ENCODE measurements at places on chromosomes 1 and 21. TPM values are rescaled to one million over a fixed set of nuclear protein-coding genes. Genes with fewer than 3 reads are reported as not detected.

- no peaks in the 10 kb centered on the region for H3K36me3 ChIP-seq
- H3K4me1 ChIP-seq, result no peaks in the 10 kb centered on the region
- no peak for DNase-seq
- H3K4me3 ChIP-seq, result no peak overlapping the region
These were observed 58.6 kb downstream of the XCL1 start for GRCh38 chr1:168634951-168635532.

GRCh38 chr1:97603776-97604175 lies 317.1 kb downstream of the DPYD start:
- no peak overlapping the region for H3K4me3 ChIP-seq
- no peak for DNase-seq
- H3K36me3 ChIP-seq, result no peaks in the 10 kb centered on the region
- H3K27me3 ChIP-seq, result no peaks in the 10 kb centered on the region

Gene FBLIM1
- total RNA-seq, result 58.4 TPM

DNA sequence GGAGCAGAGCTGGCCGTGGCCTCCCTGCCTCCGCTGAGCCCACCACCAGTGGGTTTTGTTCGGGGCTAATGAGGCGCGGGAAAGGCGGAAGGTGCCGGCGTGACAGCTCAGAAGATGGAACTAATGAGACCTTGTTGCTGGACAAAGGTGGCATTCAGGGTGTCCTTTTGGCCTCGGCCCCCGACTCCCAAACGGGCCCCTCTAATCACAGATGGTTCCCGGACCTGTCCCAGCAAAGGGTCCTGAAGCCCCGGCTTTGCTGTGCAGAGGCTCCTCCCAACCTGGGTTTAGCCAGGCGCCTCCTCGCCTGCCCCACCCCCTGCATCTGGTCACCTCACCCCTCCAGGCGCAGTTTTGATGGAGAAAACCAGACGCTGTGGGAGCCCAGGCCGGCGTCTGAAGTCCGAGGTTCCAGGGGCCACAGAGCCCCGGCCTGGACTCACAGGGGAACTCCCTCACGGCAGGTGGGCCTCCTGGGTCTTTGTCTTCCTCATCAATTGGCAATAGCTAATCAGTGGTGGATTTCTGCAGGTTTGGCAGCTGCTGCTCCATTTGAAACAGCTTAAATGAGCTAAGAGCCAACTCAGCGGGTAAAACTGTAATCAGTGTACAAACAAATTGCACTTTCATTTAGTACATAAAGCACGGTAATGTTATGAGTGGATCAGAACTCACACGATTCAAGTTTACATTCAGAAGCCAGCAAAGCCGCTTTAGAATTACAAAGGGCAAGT lies 44.3 kb upstream of the ADARB1 start:
- no peak overlapping the region for H3K27ac ChIP-seq
- peaks cover 11% of the 10 kb centered on the region for H3K4me1 ChIP-seq
- no peaks in the 10 kb centered on the region for H3K36me3 ChIP-seq
- H3K27me3 ChIP-seq, result peaks cover 31% of the 10 kb centered on the region

- H3K27me3 ChIP-seq, result no peaks in the 10 kb centered on the region
- H3K4me3 ChIP-seq, result no peak overlapping the region
- DNase-seq, result peak; percentile 30
- no peak overlapping the region for H3K27ac ChIP-seq
These were observed 69.8 kb upstream of the FAM3B start for GRCh38 chr21:41246808-41247207.

DNA sequence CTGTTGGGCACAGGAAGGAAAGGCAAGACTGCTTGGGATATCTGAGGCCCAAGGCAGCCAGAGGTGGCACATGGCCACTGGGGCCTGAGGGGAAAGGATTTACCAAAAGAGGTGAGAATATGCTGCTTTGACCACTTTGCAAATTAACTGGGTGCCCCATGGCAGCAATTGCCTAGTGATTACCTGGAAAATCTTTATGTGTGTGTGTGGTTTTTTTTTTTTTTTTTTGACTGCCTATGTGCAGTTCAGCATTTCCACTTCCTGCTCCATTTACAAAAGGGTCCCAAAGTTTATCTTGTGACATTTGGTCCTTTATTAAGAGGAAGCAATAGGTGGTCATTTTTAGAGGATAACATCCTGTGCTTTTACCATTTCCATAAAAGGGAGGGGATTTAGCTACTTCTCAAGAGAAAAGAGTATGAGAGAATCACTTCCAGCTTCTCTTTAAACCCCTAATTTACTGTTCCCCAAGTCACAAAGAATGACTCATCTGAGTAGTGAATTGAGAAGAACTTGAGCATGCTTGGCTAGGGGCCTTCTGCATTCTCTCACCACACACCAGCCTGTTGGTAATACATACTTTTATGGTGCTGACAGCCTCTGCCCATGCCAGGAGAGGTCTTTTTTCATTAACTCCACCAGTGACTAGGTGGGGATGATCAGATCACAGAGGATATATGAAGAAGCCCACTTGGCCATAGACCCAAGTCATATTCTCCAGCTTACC lies 52.1 kb downstream of the SYDE2 start:
- H3K27ac ChIP-seq, result no peak overlapping the region
- H3K4me1 ChIP-seq, result no peaks in the 10 kb centered on the region
- no peaks in the 10 kb centered on the region for H3K27me3 ChIP-seq

DNA sequence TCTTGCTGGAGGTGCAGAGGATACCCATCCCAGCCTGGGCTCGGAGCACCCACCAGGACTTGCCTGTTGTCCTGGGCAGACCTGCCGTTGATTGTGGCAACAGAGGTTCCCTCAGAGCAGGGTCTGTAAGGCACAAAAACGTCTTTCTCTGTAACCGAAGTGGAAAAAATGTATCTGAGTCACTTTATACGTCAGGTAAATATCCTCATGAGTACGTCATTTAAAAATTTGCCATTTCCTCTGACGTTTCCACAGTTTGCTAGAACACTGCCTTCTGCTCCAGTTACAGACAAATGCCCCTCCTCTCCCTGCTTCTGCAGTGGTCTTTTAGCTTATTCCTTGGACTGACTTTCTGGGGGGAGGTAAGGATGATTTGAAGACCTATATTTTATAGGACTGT lies 326.8 kb downstream of the HHAT start:
- no peak overlapping the region for H3K4me3 ChIP-seq
- DNase-seq, result no peak
- no peaks in the 10 kb centered on the region for H3K4me1 ChIP-seq
- peaks cover 26% of the 10 kb centered on the region for H3K27me3 ChIP-seq
- no peaks in the 10 kb centered on the region for H3K36me3 ChIP-seq
- no peak overlapping the region for H3K27ac ChIP-seq

GRCh38 chr1:198798923-198799386 lies 160.1 kb downstream of the PTPRC start:
- H3K4me1 ChIP-seq, result no peaks in the 10 kb centered on the region
- DNase-seq, result no peak
- no peak overlapping the region for H3K27ac ChIP-seq
- peak overlapping the region; percentile 39 for H3K4me3 ChIP-seq
- no peaks in the 10 kb centered on the region for H3K36me3 ChIP-seq

Gene NBPF6
- not detected for total RNA-seq

Gene SELE
- not detected for total RNA-seq

Gene HES3
- total RNA-seq, result not detected

DNA sequence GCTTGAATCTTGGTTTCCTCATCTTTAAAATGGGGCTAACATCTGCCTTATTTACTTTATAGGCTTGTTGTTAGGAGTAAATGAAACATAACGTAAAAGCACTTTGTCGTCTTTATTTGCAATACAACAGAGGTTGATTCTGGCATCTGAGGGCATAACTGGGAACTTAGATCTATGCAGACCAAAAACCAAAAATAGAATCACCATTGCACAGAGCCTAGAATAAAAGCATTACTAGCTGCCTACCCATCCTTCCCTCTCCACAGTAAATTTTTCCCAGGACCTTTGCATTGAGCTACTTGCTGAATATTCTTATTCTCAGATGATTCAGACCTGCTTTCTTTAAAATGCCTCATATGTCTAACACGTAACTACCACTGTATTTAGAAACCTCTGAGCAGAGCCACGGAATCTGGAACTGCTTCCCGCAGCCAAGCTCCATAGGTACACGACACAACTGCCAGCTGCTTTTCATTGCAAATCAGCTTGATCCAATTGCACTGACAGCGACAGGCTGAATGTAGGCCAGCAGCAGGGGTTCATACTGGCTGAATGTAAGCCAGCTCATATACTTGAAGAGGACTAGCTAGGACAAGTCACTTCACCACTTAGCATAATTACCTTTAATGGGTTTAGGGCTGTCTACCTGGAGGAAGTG lies 33.2 kb upstream of the SERBP1 start:
- H3K36me3 ChIP-seq, result no peaks in the 10 kb centered on the region
- DNase-seq, result peak; percentile 76
- peaks cover 7% of the 10 kb centered on the region for H3K4me1 ChIP-seq
- H3K27me3 ChIP-seq, result peaks cover 29% of the 10 kb centered on the region
- no peak overlapping the region for H3K4me3 ChIP-seq
- H3K27ac ChIP-seq, result no peak overlapping the region

GRCh38 chr1:178405137-178405536 lies 91.6 kb downstream of the CLEC20A start:
- no peak for DNase-seq
- H3K36me3 ChIP-seq, result peaks cover 5% of the 10 kb centered on the region
- H3K4me3 ChIP-seq, result no peak overlapping the region
- no peak overlapping the region for H3K27ac ChIP-seq
- no peaks in the 10 kb centered on the region for H3K27me3 ChIP-seq

GRCh38 chr1:116909512-116910378 lies at the start of gene PTGFRN:
Gene PTGFRN (plus strand): TSS chr1:116909916. CDS start chr1:116910204, 288 bp downstream.
- peaks cover 13% of the 10 kb centered on the region for H3K4me1 ChIP-seq
- DNase-seq, result peak; percentile 92
- peaks cover 5% of the 10 kb centered on the region for H3K36me3 ChIP-seq
- no peaks in the 10 kb centered on the region for H3K27me3 ChIP-seq

- no peak overlapping the region for H3K27ac ChIP-seq
- no peaks in the 10 kb centered on the region for H3K4me1 ChIP-seq
- no peaks in the 10 kb centered on the region for H3K27me3 ChIP-seq
- no peak overlapping the region for H3K4me3 ChIP-seq
These were observed 171.4 kb upstream of the HMGB4 start for GRCh38 chr1:33692206-33693188.

DNA sequence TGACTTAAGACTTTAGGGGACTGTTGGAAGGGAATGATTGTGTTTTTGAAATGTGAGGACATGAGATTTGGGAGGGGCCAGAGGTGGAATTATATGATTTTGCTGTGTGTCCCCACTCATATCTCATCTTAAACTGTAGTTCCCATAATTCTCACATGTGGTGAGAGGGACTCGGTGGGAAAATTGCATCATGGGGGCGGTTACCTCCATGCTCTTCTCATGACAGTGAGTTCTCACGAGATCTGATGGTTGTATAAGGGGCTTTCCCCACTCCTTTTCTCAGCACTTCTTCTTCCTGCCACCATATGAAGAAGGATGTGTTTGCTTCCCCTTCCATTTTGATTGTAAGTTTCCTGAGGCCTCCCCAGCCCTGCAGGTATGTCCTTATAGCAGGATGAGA lies 35.0 kb upstream of the SCAF4 start:
- H3K27me3 ChIP-seq, result no peaks in the 10 kb centered on the region
- H3K4me3 ChIP-seq, result no peak overlapping the region
- H3K27ac ChIP-seq, result no peak overlapping the region
- H3K4me1 ChIP-seq, result no peaks in the 10 kb centered on the region
- no peaks in the 10 kb centered on the region for H3K36me3 ChIP-seq

DNA sequence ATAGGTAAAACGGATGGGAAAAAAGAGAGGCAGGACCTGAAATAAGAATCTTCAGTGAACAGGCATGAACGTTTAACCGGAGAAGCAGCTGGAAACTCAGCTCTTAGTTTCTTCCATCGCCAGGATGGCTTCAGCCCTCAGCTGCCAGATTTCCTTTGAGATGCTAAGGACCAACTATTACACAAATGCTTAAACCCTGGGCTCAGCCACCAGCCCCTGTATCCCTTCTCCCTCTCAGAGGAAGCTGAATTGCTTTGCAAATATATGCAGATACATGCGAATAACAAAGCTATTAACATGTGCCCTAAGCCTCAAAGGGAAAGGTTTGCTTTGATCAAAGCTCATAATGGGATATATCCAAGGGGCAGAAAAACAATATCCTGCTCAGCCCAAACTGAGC lies 515.1 kb downstream of the OMA1 start:
- no peak overlapping the region for H3K4me3 ChIP-seq
- peaks cover 3% of the 10 kb centered on the region for H3K4me1 ChIP-seq
- H3K27ac ChIP-seq, result no peak overlapping the region
- no peaks in the 10 kb centered on the region for H3K36me3 ChIP-seq
- DNase-seq, result peak; percentile 72

- H3K27ac ChIP-seq, result no peak overlapping the region
- H3K36me3 ChIP-seq, result peaks cover 67% of the 10 kb centered on the region
- DNase-seq, result no peak
These were observed 59.5 kb downstream of the S100B start for GRCh38 chr21:46545363-46545762.

DNA sequence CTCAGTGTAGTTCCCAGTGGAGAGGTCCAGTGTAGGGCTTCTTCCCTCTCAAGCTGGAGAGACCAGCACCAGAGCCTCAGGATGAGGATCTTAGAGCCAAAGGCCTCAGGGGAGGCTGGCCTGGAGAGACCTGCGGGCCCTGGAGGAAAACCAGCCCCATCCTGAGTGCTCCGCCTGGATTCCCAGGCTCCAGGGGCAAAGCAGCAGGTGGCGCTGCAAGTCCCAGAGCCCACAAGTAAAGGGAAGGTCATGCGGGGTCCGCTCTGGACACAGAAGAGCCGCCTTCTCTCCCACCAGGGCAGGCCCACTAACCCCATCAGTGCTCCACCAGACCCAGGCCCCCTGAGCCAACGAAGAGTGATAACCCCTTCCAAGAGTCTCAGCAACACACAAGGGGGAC lies 22.7 kb downstream of the PGBD5 start:
- no peaks in the 10 kb centered on the region for H3K36me3 ChIP-seq
- H3K4me3 ChIP-seq, result no peak overlapping the region
- H3K4me1 ChIP-seq, result no peaks in the 10 kb centered on the region
- peak; percentile 73 for DNase-seq
- H3K27me3 ChIP-seq, result no peaks in the 10 kb centered on the region

Gene OR6N1
- total RNA-seq, result not detected

GRCh38 chr21:42079939-42080787 lies 9.0 kb downstream of the UMODL1 start:
- H3K27ac ChIP-seq, result no peak overlapping the region
- no peak overlapping the region for H3K4me3 ChIP-seq
- DNase-seq, result peak; percentile 74
- no peaks in the 10 kb centered on the region for H3K27me3 ChIP-seq
- H3K36me3 ChIP-seq, result no peaks in the 10 kb centered on the region

Gene PTGS2
- total RNA-seq, result 0.40 TPM

DNA sequence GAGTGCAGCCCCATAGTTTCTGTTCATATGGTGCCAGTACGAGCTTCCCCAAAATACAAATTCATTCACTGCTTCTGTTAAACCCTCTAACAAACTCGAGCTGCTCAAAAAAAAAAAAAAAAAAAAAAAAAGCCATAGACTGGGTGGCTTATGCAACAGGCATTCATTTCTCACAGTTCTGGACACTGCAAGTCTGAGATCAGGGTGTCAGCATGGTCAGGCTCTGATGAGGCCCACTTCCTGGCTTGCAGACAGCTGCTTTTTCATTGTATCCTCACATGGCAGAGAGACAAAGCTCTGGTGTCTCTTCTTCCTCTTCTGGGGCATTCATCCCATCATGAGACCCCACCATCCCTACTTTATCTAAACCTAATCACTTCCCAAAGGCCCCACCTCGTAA lies 121.6 kb downstream of the PTBP2 start:
- no peak overlapping the region for H3K4me3 ChIP-seq
- no peaks in the 10 kb centered on the region for H3K36me3 ChIP-seq
- H3K27me3 ChIP-seq, result no peaks in the 10 kb centered on the region
